ENCODE measurements at places on chromosomes 4 and X.

DNA sequence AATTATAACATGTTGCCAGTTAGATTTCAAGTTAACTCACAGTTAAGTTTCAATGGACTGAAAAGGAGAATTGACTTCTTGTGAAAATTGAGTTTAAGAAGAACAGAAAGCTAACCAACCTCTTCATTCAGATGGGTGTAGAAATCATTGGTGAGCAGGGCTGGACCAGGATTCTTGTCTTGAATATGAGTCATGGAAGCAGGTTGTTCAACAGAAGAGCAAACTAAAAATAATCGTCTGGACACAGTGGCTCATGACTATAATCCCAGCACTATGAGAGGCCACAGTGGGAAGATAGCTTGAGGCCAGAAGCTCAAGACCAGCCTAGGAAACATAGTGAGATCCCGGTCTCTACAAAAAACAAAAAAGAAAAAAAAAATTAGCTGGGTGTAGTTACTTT lies 98.2 kb downstream of the ARSJ start:
- no peak for DNase-seq

DNA sequence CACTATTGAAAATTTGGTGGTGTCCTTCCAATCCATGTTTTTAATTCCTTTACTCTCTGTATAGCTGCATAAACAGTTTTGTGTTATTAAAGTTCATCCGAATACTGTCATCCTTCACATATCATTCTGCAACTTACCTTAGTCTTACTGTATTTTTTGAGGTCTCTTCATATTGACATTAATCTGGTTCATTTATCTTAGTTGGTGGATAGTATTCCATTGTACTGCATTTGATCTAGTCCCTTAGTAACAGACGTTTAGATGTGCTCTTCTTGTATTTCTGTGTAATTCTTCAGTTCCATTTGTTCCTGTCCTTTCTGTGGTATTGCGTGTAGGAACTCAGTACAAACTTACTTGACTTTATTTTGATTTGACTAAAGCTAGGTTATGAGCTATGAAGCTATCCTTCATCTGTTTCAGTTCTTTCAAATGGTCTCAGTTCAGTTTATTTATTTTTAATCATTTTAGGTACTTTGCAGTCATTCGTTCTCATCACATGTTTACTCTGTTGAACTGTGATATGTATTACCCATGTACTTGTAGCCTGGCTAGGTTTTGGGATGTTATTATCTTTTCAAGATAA lies 41.3 kb downstream of the RAPGEF2 start:
- no peak for DNase-seq

DNA sequence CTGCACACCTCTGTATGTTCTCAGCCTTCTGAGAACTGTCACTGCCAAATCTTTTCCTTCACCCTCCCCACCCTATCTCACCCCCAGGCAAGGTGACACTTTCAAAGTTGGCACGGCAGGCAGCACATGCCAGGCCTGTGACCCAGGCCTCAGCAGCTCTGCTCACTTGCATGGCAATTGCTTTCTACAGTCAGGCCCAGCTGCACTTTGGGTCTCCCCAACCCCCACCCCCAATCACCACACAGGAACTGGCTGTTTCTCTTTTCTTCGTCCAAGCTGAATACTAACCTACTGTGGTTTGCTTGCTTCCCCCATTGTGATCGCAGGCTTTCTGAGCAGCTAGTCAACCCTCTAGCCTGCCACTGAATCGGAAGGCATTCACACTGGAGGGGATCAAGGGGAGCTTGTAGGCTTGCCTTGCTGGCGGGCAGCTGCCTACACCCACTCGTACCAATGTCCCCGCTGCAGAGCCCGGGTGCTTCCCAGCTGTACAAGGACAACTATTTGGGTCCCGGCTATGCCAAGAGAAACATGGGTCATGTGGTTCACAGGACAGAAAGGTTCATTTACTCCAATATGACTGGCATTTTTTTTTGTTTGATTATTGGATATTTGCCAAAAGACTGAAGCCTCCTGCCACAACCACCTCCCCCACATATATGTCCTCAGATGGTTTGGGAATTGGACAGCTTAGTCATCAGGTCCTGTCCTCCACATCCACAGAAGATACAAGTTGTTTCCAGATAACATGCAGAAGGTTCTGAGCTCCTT lies 28.1 kb downstream of the SLC25A43 start:
- DNase-seq: no peak

DNA sequence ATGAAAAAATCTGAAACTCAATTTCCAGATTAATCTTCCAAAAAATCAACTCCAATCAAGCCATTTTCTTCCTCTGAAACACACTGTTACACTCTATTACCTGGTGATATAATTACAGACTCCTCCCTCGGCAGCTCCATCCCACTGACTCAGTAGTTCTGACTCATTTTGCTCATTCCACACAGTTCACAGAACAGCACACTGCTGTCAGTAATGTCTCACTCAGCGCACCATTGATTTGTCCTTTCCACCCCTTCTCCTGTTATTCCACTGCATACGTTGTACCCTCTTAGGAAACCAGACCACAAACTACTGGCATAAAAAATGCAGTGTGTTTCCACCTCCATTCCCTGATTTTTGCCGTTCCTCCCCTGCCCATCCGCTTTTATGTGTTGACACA lies 212.7 kb downstream of the SLIT2 start:
- no peak for DNase-seq

- peak; percentile 54 for DNase-seq
These were observed at the start of gene G6PD for GRCh38 chrX:154546354-154547244. Gene G6PD, minus strand, starts transcription at chrX:154546846. Its CDS starts 691 bp downstream, at chrX:154546155.

GRCh38 chr4:28177641-28178040 lies 1317.0 kb downstream of the STIM2 start:
- no peak for DNase-seq

GRCh38 chr4:35538807-35539206 lies 705.5 kb downstream of the ARAP2 start:
- DNase-seq: no peak

DNA sequence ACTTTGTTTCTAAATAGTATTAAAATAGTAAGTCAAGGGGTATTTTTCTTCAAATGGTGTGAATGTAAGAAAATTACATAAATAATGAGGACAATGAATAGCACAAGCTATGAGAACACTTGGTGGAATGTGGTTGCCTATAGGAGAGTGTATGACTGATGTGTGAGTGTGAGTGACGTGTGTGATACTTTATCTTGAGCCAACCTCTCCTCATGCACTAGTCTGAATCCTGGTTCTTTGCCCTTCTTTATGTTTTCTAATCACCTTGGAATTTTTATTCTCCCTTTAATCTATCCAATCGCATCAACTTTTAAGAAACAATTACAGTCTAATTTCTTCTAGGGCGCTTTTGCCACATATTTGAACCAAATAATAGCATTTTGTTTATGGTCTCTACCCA lies 98.2 kb downstream of the YIPF7 start:
- no peak for DNase-seq

- no peak for DNase-seq
These were observed 258.3 kb upstream of the GABRA2 start for GRCh38 chr4:46648088-46648744.

GRCh38 chr4:101790521-101791181 lies at the start of gene BANK1:
Gene BANK1, plus strand, starts transcription at chr4:101790730. Its CDS starts 151 bp downstream, at chr4:101790881.
- no peak for DNase-seq

DNA sequence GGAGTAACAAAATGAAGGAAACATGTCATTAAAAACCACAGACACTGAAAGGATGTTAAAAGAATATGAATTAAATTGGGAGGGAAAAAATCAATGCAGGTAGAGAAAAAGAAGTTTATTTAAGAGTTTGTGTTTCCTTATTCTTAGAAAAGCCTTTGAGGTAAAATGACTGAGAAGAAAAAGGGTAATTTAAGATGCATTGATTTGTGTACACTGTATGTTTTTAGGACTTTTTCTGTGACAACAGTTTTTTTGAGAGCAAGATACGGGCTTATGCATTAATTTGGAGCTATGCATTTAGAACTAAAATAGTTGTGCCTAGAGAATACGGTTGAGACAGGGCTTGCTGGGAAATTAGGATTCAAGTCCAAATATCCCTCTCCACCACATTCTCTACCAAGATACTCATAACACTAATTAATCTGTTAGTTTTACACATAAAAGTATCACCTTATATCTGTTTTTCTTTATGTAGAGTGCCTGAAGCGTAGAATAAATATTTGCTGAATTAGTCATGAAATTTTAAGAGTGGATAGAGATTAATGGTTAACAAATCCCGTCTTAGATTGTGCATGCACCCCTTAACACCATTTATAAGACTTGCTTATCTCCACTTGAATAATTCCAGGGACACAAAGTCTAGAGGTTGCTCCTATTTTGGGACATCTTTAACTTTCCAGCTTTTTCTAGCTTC lies 232.5 kb downstream of the PCDH7 start:
- no peak for DNase-seq

DNA sequence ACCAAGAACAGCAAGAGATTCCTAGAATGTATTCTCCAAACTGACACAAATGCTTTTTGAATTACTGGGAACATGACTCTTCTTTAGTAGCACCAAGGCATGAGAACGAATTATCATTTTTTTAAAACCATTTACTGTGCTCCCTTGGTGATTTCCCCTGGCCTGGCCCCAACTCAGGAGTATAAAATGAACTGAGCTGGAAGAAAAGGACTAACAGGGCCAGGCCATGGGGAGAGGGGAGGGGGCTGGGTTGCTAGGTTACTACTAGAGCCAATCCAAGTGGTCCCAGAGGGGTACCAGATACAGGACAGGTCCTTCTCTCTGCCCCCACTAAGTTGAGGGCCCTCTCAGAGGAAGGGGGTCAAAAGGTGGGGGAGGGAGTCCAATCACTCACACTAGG lies 23.1 kb downstream of the SASH3 start:
- no peak for DNase-seq

DNA sequence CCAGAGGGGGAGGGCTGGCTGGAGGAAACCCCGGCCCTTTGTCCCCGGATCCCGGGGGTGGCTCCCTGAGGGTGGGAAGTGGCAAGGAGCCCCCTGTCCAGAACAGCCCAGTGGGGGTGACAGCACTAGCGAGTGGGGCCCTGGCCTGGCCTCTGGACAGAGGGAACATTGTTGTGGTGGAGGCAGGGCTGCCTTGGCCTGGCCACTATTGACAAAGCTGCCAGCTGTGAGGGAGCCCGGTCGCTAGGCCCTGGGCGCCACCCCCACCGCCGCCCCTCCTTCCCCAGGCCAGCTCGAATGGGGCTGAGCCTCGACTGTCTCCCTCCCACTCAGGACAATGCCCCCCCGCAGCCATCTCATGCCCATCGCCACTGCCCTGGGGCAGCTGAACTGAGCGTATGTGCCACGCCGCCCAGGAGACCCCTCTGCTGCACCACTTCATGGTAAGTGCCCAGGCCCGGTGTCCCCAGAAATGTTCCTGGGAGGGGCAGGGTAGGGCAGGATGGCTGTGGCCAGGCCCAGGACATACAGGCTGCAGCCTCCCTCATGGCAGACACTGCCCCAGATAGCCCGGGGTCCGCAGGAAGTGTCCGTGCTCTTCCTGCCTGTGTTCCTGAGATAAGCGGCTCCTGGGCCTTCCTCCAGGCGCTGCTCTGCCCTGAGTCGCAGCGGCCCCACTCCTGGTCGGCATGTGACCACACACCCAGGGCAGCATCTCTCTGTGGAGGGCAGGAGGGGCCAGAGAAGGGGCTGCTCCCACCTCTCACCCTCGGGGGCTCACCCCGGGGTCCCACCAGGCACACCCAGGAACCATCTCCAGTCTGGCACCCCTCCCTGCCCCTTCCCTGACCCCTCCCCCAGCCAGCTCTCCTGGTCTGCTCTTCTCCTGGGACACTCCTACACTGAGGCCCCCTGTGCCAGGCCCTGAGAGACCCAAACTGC lies 1.4 kb downstream of the PLXNB3 start:
- DNase-seq: no peak

All from NCI-H2171 (cell line).